PC-3 (cell line): ENCODE measurements at places on chromosomes 3 and 15. TPM values are rescaled to one million over a fixed set of nuclear protein-coding genes. Genes with fewer than 3 reads are reported as not detected.

Gene CCDC51
- total RNA-seq: 27.8 and 30.9 TPM in 2 replicates

DNA sequence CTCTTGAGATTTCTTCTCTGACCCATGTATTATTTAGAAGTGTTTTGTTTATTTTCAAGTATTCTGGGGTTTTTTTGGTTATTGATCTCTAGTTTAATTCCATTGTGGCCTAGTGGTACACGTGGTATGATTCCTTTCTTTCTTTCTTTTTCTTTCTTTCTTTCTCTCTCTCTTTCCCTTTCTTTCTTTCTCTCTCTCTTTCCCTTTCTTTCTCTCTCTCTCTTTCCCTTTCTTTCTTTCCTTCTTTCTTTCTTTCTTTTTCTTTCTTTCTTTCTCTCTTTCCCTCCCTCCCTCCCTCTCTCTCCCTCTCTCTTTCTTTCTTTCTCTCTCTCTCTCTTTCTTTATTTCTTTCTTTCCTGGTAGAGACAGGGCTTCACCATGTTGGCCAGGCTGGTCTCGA is 85.7 kb upstream of the UBE2E1 start:
- no peak for DNase-seq

- peak; percentile 71 for DNase-seq
Measured at GRCh38 chr3:11699083-11699427, 55.3 kb upstream of the VGLL4 start.

DNA sequence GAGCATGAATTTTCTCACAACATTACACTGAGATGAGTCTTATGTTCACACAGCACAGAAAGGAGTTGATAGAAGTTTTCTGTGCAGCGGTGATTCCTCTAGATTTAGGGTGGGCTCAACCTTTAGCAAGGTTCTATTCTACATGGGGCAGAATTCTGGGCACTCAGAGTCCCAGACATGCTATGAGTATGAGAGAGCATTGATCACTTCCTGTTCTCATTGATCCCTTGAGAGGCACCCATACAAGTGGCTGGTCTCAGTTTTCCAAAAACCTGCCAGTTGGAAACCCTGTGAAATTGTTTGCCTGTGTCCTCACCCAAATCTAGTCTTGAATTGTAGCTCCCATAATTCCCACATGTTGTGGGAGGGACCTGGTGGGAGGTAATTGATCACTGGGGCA is 112.5 kb upstream of the NR2F2 start:
- no peak for DNase-seq
